NCI-H2107 (cell line): ENCODE measurements at places on chromosomes 5 and 9.
A peak's percentile ranks its signal among the peaks of the same experiment; 100 is the strongest.

- DNase-seq = no peak
Measured at GRCh38 chr5:15001517-15001916, 129.9 kb upstream of the ANKH start.

DNA sequence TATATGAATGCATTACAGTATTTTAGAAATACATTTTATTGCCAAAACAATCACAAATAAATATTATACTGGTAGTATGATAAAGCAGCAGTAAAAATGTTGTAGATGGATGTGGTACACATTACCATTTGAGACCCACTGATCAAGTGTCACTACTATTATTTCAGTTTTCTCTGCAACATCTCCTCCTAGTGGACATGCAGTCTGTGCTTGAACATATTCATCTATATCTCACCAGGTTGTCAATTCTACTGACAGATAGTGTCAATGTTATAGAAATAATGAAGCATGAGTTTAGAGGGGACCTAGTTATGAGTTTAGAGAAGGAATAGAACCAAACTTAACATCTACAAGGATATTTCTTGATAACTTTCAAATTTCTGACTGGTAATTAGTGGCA, 39.2 kb upstream of the ELOVL7 start:
- no peak for DNase-seq

GRCh38 chr5:143515829-143516228, 112.3 kb upstream of the NR3C1 start:
- DNase-seq = no peak

GRCh38 chr5:60727033-60727679, 27.2 kb upstream of the DEPDC1B start:
- no peak for DNase-seq

DNA sequence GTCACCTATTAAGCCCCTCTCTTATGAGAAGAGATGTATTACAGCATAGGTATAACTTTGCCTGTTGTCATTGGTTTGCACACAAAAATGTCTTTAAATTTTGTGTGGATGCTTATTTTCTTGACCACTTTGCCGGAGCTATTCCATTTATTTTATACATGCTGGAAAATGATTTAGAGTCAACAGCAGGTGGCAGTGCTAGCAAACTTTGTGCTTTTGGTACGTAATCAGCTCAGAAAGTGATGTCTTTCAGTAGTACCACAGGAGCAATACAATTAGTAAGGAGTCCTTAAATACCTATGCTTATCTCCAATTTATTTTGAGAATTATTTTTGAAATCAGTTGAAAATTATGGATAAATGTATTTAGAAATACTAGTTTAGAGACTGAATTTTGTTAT, 19.8 kb upstream of the NUDT12 start:
- DNase-seq = peak; percentile 6

DNA sequence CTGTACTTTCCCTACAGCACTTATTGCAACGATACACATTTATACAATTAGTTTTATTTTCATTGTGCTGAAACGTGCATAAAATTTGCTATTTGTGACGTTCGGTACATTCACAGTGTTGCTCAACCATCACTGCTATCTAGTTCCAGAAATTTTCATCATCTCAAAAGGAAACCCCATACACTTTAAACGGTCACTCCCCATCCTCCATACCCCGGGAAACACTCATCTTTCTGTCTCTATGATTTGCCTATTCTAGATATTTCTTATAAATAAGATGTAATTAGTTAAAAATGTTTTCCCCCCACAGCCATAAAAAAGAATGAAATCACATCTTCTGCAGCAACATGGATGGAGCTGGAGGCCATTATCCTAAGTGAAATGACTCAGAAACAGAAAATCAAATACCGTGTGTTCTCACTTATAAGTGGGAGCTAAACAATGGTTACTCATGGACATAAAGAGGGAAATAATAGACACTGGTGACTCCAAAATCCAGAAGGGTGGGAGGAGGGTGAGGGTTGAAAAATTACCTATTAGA, 40.2 kb upstream of the TEX48 start:
- no peak for DNase-seq

- no peak for DNase-seq
Measured at GRCh38 chr5:115847290-115847689, 5.6 kb downstream of the AP3S1 start.
